B cell (primary cell): ENCODE measurements at places on chromosomes 16 and 17. TPM values are rescaled to one million over a fixed set of nuclear protein-coding genes. Genes with fewer than 3 reads are reported as not detected.

CHST5 gene
- 0.56 and 0.99 TPM in 2 replicates for total RNA-seq

DNA sequence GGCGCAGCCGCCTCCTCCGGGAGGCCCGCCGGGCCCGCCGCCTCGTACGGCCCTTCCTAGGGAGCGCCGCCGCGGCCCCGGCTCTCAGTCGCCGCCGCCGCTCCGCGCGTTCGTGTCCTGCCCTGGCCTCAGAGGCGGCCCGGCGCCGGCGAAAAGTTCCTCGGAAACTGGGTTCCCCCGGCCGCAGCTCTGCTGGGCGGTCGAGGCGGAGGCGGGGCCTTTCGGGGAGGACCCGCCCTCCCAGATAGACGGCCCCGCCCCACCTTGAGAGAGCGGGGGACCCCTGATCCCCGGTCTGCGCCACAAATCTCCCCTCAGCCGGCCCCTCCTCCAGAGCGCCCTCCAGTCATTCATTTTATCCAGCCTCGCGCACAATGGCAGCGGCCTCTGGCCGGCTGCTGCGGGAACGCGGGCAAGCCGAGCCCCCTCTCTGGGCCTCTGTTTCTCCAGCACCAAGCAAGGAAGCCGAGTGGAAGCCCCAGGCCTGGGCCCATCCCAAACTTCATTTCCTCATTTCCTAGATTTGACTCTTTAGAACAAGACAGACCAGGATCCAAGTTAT is at the start of gene SREBF1:
Gene SREBF1, minus strand, starts transcription at position 169 of the 562 bp plus-strand sequence. CDS start 169 bp downstream, outside the sequence.
- no peaks in the 10 kb centered on the region for H3K36me3 ChIP-seq
- H3K4me1 ChIP-seq = peaks cover 64% of the 10 kb centered on the region
- DNase-seq = peak; percentile 80
- no peaks in the 10 kb centered on the region for H3K27me3 ChIP-seq
- H3K27ac ChIP-seq = peak within 1 kb of the TSS; percentile 93

DNA sequence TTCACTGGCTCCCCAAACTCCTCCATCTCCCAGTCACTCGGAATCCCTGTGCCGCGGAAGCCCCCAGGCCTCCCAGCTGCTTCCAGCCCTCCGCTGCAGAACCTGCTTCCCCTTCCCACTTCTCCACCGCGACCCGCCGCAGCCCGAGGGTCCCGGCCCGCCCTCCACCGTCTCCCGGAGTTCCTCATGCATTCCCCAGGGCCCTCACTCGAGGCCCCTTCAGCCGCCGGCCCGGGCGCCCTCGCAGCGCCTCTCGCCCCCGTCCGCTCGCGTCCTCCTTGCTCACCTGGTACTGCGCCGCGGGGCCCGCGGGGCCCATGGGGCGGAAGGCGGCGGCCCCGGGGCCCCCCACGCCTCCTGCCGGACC is 329 bp downstream of the SMARCD2 start:
- peaks cover 7% of the 10 kb centered on the region for H3K36me3 ChIP-seq
- H3K4me1 ChIP-seq = peaks cover 35% of the 10 kb centered on the region
- H3K27me3 ChIP-seq = no peaks in the 10 kb centered on the region
- no peak for DNase-seq
- H3K27ac ChIP-seq = no peak overlapping the region

- H3K27me3 ChIP-seq = no peaks in the 10 kb centered on the region
- H3K36me3 ChIP-seq = peaks cover 92% of the 10 kb centered on the region
- no peak overlapping the region for H3K4me3 ChIP-seq
- no peaks in the 10 kb centered on the region for H3K4me1 ChIP-seq
- no peak overlapping the region for H3K27ac ChIP-seq
- DNase-seq = no peak
Observed at GRCh38 chr17:60049936-60050335, 28.8 kb downstream of the HEATR6 start.

- peaks cover 14% of the 10 kb centered on the region for H3K4me1 ChIP-seq
- H3K36me3 ChIP-seq = peaks cover 13% of the 10 kb centered on the region
- H3K27me3 ChIP-seq = no peaks in the 10 kb centered on the region
- no peak overlapping the region for H3K27ac ChIP-seq
- H3K4me3 ChIP-seq = no peak overlapping the region
Observed at GRCh38 chr17:64212122-64212521, 50.9 kb downstream of the TEX2 start.
